ENCODE measurements at places on chromosomes 12 and 14. TPM values are rescaled to one million over a fixed set of nuclear protein-coding genes. Genes with fewer than 3 reads are reported as not detected.

- no peak for DNase-seq
Measured at GRCh38 chr14:64775081-64775777, 71.0 kb downstream of the PLEKHG3 start.

GRCh38 chr12:11652351-11653040 lies 3.0 kb downstream of the ETV6 start:
- no peak for DNase-seq

DNA sequence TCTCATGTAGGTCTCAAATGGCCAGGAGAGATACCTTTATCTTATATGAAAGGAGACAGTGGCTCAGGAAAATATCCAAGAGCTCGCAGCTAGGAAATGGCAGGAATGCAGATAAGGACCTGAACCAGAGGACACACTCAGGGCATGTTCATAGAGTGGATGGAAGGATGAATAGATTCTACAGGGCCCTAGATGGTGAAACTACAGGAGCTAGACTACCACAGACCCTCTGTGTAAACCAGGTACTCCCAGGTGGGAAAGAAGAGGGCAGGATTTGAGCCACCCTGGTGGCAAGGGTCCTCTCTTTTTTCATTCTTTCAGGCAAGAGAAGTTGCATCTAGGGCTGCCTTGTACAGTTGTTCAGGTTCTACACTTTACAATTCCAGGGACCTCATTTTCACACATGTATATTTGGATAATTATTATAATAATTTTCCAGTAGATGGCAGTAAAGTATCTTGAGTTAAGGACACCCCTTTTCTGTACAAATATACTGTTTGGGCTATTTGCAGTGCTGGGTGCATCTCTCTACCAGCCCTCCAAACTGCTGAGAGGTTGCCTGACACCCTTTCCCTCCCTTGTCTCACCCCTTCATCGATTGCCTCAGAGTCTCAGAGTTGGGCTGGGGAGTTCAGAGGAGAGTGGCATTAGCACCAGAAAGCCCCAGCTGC lies 10.5 kb upstream of the ZDHHC22 start:
- DNase-seq = no peak

- no peak for DNase-seq
Measured at GRCh38 chr12:24177889-24178288, 228.4 kb upstream of the SOX5 start.

DNA sequence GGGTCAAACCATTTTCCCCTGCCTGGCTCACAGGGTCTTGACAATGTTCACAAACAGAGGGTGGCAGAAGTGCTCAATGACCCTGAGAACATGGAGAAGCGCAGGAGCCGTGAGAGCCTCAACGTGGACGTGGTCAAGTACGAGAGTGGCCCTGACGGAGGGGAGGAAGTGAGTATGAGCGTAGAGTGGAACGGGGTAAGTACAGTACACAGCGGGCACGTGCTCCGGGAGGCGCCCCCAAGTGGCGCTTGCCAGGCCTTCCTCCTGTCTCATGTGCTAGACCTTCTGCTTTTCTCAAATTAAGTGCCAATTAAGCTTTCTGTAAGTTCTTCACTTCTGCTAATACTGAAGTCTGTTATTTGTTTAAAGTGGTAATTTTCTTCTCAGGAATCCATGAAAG lies 35.9 kb downstream of the XRCC3 start:
- no peak for DNase-seq

GRCh38 chr14:56143025-56143424 lies 24.8 kb downstream of the PELI2 start:
- no peak for DNase-seq

GRCh38 chr12:14959916-14960496 lies 1.4 kb downstream of the ARHGDIB start:
- DNase-seq = no peak

DNA sequence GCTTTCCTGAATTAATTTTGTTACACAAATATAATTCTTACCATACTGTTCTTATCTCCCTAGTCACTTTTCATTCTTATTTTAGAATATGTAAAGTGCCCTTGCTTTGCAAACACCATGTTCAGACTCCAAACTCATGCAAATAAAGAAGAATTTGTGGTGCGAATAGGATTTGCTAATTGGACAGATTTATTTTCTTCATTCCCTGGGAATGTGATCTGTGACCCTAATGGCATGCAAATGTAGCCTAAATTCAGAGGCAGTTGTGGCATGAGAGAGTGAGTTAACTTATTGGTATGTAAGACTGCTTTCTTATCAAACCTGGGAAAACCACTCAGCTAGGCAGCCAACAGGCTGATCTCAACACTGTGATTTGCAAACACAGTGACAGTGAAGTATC lies 10.0 kb downstream of the CAPZA3 start:
- no peak for DNase-seq

DNA sequence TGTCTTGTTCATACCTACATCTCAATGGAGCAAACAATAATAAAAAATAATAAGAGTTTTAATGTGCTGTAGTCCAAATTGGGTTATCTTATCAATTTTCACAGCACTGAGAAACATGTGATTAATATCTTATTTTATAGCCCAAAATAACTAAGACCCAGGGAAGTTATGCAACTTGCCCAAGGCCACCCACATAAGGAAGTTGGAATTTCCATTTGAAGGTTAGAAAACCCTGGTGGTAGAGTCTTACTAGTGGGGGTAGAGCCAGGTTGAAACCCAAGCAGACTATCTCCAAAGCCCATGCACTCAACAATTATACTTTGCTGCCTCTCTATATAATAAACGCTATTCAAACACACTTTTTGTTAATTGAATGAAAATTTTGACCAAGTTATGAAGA lies 270.0 kb upstream of the CAND1 start:
- no peak for DNase-seq

DNA sequence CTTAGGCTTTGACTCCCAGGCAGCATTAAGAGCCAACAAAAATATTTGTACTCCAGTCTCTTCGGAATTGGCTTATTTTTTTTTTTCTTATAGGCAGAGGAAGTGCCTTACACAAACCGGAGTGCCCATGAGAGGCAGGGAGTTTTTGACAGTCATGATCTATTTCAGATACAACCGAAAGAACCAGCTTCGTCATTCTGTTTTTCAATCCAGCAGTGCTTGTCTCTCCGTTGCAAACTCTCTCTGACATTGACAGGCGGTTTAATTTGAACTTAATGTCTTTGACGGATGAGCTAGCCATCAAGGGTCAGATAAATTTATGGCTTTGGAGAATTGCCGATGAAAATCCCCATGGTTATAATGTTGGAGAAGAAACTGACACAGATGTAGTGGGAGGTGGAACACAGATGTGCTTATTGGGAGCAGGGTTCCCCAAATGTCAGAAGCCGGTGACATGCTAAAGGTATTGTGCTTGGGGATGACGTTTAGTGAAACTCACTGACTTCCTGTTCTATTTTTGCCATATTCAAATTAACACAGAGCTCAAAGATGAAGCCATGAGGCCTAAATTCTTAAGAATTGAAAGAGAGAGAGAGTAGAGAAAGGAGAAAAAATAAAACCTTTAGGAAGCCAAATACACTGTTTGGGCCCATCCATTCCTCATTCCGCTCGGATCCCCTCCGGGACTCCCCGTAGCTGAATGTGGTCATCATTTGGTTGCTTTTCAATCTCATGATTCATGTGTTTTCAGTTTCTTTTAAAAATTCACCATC lies 59.7 kb downstream of the PLXNC1 start:
- DNase-seq = no peak

DNA sequence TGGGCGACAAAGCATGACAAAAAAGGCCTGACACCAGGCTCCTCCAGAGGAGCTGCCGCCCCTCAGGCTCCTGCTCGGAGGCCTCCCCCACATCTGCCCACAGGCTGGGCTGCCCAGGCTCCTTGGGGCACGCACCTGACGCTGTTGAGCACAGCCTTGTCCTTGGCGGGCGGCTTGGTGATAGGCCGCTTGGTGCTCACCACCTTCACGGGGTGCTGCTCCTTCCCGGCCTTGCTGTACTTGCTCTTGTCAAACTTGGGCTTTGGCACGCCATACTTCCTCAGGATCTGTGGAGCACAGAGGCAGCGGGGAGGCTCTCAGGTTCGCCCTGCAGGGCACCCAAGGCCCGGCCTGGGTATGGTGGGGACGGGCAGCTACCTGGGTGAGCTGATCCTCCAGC lies 53.4 kb downstream of the TRAFD1 start:
- DNase-seq = no peak

GRCh38 chr12:103915306-103915705 lies 14.9 kb upstream of the HSP90B1 start:
- DNase-seq = no peak

GRCh38 chr14:84482256-84483071 lies 1047.5 kb upstream of the FLRT2 start:
- no peak for DNase-seq

- DNase-seq = no peak
Measured at GRCh38 chr14:20687362-20688166, 1.0 kb upstream of the ANG start.

DNA sequence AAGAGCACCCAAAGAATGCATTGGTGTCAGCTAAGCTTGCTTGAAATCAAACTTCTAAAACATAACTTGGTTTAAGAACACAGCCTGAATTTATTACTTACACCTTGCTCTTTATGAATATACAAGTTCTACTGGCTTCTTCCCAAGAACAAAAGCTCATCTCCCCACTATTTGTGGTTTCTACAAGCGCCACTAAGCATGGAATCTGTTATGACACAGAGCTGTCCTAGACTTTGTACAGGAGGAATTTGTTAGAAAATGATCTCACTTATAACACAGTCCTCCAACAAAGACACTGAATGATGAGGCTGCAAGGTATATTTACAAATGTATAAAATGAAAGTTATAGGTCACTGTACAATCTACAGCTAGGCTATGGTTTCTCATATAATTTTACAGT lies 452.1 kb downstream of the BCAT1 start:
- DNase-seq = no peak

DNA sequence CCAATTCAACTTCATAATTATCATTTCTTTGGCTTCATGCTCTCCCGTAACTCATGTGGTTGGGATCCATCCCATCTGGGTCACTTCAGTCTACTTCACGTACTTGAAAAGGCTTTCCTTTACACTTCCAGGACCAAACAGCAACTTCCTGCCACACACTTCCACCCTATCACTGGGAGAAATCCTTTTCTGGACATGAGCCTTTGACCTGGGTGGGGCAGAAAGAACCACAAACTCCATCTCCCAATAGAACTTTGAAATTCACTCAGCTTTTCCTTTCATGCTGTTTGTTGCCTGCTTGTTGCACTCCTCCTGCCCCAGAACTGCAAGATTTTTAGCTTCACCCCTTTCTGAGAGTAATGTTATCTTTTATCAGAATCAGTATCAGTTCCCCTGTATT lies 18.4 kb upstream of the GALNT16 start:
- no peak for DNase-seq

DNA sequence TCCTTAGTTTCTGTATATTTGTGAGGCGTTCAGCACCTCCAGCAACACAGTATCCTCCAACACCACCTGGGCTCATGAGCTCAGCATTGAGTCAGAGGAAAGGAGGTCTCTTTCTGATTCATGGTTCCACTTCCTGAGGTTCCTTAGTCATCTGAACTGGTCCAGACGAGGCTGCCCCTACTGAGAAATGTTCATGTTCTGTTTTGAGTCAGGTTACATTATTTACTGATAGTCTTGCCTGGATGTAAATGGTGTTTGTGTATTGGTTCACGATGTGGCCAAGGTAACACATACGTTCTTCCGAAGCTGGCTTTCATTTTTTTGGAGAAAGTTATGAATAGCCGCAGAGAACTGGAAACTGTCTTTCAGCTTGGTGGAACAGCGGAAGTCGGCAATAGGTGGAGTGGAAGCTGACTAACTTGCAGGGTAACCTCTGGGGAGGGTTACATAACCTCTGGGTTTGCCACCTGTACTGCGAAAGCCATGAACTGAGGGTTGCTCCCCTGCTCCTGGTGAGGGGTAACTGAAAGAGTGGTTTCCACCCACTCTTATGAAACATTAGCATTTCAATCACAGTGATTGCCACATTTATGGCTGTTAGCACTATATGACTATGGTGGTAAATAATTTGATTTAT lies 42.2 kb upstream of the MANSC4 start:
- no peak for DNase-seq

NEUROD4 gene
- not detected for polyA plus RNA-seq

RNF212B gene
- polyA plus RNA-seq = 1.4 TPM

TRPV4 gene
- polyA plus RNA-seq = 14.3 TPM

CPSF2 gene
- 63.6 TPM for polyA plus RNA-seq

TTC9 gene
- polyA plus RNA-seq = 3.7 TPM

HSPB8 gene
- 7.0 TPM for polyA plus RNA-seq

AMN1 gene
- 24.7 TPM for polyA plus RNA-seq

IFI27L1 gene
- 22.9 TPM for polyA plus RNA-seq

NGDN gene
- 76.7 TPM for polyA plus RNA-seq
